ENCODE measurements at places on chromosomes 4 and X.

- no peak for DNase-seq
Measured at GRCh38 chr4:36919721-36920120, 324.8 kb upstream of the NWD2 start.

DNA sequence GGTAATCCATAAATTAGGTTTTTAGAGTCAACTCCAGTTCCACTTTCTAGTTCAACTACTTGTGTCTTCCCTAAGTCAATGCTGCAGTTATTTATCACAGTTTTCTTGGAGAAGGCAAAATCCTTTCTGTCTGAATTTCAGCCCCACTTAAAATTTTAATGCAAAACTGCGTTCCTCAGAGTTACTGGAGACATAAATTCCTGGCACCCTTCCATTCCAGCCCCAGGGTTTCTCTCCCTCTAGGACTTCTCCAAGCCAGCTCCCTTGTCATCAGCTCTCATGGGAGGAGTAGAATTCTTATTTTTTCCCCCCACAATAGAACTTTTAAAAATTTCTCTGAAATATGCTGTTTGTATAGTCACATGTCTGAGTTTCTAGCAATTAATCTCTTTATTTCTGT is 50.6 kb upstream of the PHOX2B start:
- no peak for DNase-seq

- peak; percentile 50 for DNase-seq
Measured at GRCh38 chrX:102934624-102935023, 2.4 kb upstream of the RAB40AL start.

GRCh38 chr4:54090804-54091623 is 8.9 kb upstream of the GSX2 start:
- no peak for DNase-seq

DNA sequence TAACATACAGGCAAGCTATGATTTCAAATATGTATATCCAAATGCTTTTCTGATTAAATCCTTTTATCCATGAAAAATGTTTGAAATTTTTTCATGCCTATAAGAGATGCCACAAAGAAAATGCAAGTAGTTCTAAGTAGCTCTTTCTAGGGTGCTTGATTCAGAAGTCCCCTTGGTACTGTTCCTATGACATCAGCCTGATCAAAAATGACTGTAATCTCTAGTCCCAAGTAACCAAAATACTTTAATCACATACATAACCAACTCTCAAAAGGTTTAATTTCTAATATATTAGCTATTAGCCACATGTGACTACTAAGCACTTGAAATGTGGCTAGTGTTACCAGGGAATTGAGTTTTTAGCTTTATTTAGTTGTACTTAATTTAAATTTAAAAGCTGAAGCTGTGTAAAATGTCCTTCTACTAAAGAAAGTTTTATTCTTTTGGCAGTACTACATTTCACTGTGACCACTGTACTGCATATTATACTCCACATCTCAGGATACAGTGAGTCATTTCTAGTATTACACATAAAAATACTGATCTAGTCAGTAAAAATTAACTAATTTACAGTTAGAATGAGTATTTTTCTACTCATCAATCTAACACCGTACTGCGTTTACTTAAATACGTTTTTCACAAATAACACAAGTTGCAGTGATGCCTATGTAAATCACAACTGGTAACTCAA is 33.9 kb downstream of the FBXW7 start:
- DNase-seq, result no peak

- DNase-seq, result no peak
Measured at GRCh38 chr4:43959976-43960375, 488.6 kb downstream of the KCTD8 start.

GRCh38 chr4:112343330-112344080 is 46.3 kb downstream of the ALPK1 start:
- DNase-seq, result no peak

DNA sequence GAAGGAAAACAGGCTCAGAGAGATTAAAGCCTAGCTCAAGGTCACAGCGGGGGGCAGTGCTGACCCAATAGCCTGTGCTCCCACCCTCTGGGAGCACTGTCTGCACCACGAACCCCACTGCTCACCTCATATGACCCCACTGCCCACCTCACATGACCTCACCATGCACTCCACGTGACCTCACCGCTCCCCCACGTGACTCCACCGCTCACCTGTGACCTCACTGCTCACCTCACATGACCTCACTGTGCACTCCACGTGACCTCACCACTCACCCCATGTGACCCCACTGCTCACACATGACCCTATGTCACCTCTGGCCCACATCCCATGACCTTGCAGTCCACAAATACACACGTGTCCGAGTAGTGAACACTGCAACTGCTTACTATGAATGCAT is 55.4 kb downstream of the ACOX3 start:
- DNase-seq, result no peak

- DNase-seq, result no peak
Measured at GRCh38 chrX:7266288-7266687, 118.3 kb upstream of the PUDP start.

DNA sequence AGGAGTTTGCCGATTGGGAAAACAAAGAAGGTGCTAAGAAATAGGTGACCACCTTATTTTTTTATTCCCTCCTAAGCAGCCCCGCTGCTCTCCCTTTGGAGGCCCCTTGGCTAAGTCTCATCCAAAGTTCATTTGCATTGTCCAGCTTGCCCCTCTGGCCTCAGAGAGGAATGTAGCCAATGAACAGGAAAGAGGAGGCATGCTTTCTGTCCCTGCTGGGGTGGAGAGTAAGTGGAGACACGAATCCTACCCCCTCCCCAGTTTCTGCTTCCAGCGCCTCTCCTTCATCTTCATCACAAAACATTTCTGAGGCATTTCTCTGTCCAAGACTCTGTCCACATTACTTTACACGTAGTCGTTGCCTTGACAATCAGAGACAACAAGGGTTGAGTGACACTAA is 38.7 kb downstream of the NLGN3 start:
- no peak for DNase-seq

GRCh38 chr4:153616006-153616555 is 68.0 kb upstream of the TLR2 start:
- DNase-seq, result peak; percentile 41

DNA sequence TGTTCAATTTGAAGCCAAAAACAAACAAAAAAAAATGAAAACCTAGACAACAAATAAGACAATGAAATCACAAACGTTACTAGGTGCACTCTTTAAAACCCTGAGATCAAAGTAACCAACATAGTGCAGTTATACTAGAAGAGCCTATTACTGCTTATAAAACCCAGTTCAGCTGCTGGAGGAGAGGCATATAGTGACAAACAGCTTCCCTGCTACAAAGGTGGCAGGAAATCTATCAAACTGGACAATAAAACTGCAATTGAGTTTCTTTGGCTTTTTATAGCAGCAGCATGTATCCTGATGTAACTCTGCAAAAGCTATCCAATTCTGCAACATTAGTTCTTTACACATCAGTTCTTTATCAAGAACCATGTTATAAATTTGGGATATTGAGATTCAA is 155.6 kb downstream of the LRBA start:
- DNase-seq, result no peak

DNA sequence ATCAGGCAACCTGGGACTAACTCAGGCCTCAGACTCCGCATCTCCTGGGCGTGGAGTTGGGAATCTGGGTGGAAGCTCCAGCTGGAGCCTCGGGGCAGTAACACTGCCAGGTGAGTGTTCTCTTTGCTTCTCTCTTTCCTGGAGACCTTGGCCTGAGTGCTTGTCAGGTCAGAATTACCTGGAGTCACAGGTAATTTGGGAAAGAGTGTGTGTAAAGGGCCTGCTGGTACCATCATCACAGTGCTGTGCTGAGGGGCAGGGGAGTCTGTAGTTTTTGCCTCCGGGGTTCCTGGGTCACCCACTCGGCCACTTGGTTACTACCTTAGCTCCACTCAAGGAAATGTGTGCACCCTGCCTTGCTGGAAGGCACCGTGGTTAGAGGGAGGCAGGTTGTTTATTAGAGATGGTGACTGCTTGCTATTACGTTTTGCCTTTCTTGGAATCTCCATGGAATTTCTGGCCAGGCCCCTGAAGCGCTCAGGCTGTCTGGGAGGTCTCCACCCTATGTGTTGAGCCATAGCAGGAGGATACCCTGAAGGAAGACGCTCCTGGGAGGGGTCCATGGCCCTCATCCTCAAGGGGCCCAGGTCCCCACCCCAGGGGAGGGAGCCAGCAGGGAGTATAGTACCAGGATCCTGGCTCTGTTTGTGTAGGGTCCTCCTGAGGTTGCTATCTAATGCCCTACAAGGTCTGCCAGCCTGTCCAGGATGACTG is 2.9 kb downstream of the GPR78 start:
- DNase-seq, result no peak

- DNase-seq, result no peak
Measured at GRCh38 chr4:186318481-186318880, 52.5 kb downstream of the F11 start.

- no peak for DNase-seq
Measured at GRCh38 chrX:45850197-45850774, 649.6 kb upstream of the DIPK2B start.

- peak; percentile 37 for DNase-seq
Measured at GRCh38 chr4:184648313-184649025, 778 bp downstream of the CASP3 start.

GRCh38 chrX:51759055-51759839 is 16.0 kb downstream of the GSPT2 start:
- no peak for DNase-seq

- DNase-seq, result no peak
Measured at GRCh38 chr4:85500110-85500867, 25.3 kb downstream of the ARHGAP24 start.

- DNase-seq, result no peak
Measured at GRCh38 chr4:38965866-38966265, 66.3 kb downstream of the TMEM156 start.

DNA sequence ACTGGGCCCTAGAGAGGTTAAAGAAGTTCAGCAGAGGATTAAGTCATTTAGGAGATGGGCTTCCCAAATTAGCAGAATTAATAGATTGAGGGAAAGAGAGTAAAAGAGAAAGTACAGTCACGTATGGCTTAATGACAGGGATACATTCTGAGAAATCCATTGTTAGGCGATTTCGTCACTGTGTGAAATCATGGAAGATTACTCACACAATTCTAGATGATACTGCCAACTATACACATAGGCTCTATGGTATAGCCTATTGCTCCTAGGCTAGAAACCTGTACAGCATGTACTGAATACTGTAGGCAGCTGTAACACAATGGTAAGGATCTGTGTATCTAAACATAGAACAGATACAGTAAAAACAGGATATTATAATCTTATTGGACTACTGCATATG is 180.6 kb downstream of the RNF150 start:
- DNase-seq, result no peak

- DNase-seq, result no peak
Measured at GRCh38 chrX:43176686-43177085, 398.7 kb upstream of the PPP1R2C start.

GRCh38 chr4:51906167-51906958 is 63.4 kb downstream of the DCUN1D4 start:
- no peak for DNase-seq

GRCh38 chr4:2842687-2843262 is 869 bp upstream of the ADD1 start:
- no peak for DNase-seq

- DNase-seq, result peak; percentile 52
Measured at GRCh38 chrX:12999422-12999821, 24.5 kb downstream of the TMSB4X start.

DNA sequence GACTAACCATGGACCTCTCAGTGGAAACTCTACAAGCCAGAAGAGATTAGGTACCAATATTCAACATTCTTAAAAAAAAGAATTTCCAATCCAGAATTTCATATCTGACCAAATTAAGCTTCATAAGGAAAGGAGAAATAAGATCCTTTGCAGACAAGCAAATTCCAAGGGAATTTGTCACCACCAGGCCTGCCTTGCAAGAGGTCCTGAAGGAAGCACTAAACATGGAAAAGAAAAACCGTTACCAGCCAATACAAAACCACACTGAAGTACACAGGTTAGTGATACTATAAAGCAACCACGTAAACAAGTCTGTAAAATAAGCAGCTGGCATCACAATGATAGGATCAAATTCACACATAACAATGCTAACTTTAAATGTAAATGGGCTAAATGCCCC is 156.6 kb downstream of the FAM13A start:
- DNase-seq, result no peak
